ENCODE measurements at places on chromosomes 5 and 9.

- no peak for DNase-seq
These were observed 350.8 kb downstream of the EFNA5 start for GRCh38 chr5:107319901-107320300.

DNA sequence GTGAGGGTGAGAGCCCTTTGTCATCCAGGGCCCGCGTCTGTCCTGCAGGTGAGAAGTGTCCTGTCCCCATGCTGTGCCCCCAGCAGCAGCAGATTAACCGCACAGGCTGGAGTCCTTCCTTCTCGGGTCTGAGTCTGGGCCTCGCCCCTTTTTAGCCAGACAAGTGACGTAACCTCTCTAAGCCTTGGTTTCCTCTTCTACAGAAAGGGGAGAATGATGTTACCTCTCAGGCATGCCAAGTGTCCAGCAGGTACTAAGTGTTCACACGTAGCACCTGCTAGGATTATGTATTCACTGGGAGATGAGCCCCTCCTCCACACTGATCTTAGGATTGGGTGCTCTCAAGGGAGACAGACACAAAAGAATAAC is 6.9 kb downstream of the NEURL1B start:
- no peak for DNase-seq

GRCh38 chr5:56922922-56923321 is 13.5 kb downstream of the SETD9 start:
- DNase-seq = no peak

DNA sequence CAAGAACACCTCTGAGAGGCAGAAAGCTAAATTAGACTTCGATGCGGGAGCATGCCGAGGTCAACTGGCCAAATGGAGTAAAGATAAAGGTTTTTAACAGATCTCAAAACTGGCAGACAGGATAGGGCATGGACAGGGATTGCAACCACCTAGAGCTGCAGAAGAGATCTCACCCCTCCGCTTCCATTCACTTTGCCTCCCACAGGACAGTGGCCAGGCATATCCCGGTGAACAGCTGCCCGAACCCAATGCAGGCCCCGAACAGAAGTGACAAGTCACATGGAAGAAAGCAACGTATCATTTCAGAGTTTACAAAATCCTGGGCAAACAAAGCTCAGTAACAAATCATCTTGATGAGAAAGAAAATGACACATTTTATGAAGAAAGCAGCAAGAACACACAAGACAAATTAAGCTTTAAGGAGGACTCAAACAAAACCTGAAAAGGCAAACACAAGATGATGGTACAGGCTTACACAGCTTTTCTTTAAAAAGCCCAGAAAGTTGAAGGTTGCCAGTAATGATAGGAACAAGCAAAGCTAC is 18.4 kb downstream of the RNF130 start:
- DNase-seq = no peak

- DNase-seq = no peak
These were observed 328.3 kb downstream of the TMEM167A start for GRCh38 chr5:82748688-82749460.

DNA sequence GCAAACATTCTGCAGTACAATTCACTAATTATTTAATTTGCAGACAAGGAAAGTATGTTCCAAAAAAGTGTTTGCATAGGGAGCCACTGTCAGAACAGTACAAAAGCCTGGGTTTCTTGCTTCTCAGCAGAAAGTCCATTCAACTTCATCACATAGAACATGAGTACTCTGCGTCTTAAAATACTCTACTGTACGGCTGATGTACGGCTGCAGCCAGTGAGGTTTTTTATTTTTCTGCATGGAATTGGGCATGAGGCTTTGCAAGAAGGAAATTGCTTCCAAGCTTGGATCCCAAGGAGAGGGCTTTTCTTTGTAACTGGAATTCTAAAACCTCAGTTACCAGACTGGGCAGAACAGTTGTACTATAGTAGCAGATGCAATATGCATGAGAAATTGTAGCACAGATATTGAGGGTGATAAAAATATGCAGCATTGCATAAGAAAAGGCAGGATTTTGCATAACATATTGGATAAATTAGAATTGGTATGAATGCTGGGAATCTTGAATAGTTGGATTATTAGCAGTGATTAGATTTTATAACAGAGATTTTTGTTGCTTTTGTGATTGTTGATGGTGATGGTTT is 178.1 kb upstream of the CDH9 start:
- no peak for DNase-seq

DNA sequence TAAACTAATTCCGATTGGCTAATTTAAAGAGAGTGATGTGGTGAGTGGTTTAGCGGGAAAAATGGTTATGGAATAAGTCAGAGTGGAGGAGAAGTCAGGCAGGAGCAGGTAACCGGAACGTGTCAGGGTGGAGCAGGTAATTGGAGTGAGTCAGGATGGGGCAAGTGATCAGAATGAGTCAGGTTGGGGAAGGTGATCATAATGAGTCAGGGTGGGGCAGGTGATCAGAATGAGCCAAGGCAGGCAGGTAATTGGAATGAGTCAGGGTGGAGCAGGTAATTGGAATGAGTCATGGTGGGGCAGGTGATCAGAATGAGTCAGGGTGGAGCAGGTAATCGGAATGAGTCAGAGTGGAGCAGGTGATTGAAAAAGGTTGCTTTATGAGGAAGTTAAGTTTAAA is 101.4 kb downstream of the TMEM167A start:
- DNase-seq = no peak

DNA sequence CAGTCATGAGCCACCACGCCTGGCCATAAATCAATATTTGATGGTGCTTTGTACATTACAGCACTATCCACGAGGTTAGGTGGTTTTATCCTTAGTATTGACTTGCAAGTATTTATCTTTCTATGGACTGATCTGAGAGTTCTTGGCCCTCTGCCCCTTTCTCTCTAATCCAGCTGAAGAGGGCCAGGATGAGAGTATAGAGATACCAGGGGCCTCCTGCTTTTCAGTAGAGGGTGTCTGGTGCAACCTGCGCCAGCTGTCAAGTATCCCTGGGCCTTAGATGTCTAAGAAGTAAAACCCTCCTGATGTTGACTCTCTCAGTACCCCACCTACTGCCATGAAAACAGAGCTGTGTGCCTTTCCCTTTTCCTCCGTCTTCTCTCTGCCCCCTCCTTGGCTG is 153.4 kb downstream of the SLIT3 start:
- DNase-seq = no peak

DNA sequence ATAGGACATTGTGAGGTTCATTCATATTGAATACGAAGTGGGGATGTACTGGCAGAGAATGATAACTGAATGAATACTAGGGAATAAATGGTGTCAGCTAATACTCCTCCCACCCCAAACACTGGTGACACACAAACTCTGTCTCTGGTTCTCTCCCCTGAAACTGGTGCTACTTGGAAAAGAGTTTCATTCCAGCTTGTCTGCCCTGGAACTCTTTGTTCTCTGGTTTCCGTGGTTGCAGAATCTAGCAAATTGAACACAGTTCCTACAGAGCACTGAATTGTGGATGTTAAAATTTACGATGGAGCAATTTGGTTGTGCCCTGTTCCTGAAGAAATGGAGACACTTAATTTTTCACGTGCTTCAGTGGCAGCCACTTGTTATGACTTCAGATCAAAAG is 181.7 kb downstream of the KCTD16 start:
- DNase-seq = no peak

DNA sequence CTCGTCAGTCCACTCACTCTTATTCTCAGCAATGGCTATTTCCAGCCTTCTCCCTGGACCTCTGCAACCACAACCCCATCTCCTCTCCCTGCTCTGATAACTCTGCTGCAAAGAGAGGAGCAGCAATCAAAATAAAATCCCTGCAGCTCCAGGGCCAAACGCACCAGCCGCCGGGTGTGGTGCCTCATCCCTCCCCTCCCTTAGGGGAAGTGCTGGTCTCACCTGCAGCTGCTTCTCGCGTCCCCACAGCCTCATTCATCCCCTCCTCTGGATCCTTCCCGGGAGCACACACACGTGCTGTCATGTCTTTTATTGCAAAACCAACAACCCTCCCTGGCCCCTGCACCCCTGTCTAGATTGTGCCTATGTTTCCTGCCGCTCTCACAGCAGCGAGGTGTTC is 77.8 kb downstream of the TENT4A start:
- no peak for DNase-seq

DNA sequence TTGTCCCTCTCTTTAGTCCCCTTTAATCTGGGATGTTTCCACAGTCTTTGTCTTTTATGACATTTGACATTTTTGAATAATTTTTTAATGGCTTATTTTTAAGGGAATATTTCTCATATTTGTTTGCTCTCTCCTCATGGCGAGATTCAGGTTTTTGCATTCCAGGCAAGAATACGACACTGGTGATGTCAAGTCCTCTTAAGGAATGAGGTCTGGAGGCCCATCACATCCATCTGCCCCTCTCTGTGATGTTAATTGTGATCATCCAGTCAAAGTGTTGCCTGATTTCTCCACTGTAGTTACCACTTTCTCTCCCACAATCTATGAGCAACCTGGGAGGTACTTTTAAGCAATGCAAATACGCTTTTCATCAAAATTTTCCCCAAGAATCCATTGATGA is 193.2 kb downstream of the MAST4 start:
- no peak for DNase-seq

DNA sequence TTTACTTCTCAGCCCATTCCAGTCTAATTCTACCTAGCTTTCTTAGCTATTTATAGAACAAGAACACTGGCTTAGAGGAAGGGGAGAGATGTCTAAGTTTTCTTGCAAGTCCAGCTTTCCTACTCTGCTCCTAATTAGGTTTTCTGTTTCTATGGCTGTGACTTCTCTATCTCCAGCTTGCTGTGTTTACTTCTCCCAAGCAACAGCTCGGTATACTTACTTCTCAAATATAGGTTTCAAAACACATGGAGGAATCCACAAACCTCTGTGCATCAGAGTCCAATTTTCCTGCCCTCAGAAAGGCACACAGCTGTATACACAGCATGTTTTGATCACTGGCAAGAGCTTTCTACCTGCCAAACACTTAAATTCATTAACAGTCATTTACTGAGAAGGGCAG is 17.4 kb upstream of the HMGCR start:
- no peak for DNase-seq

DNA sequence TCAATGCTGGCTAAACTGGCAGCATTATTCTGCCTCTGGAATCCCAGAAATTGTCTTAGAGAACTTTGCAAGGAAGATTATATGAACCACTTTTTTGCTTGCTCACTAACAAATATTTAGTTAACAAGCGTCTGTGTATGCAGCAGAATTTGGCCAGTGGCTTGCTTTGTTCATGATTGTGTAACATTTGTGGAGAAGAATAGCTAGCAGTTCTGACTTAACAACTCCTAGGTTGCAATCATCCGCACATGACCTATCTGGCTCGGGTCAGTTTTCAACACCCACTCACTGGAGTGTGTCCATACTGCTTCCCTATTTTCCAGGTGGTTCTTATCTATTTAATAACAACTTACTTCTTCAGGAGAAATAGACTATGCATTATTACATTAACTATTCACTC is 98.5 kb downstream of the SNX18 start:
- no peak for DNase-seq

DNA sequence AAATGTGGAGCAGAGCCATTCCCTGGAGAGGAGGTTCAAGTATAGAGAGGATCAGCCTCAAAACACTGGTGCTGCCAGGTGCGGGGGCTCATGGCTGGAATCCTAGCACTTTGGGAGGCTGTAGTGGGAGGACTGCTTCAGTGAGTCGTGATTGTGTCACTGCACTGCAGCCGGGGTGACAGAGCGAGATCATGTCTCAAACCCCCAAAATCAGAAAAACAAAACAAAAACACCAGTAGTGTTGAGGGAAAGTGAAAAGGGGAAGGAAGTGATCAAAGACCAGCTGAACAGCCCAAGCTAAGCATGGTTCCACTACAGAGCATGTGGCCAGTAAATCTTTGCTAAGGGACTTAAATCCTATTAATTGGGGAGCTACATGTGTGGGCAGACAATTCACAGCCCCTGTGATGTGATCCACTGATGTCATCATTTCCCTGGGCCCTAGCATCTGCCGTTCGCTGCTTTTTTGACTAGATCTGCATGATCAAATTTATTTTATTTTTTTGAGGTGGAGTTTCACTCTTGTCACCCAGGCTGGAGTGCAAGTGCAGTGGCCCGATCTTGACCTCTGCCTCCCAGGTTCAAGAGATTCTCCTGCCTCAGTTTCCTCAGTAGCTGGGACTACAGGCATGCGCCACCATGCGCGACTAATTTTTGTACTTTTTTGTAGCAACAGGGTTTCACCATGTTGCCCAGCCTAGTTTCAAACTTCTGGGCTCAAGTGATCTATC is 2.7 kb upstream of the PCBD2 start:
- no peak for DNase-seq

GRCh38 chr9:23665635-23666034 is 160.4 kb downstream of the ELAVL2 start:
- DNase-seq = no peak

DNA sequence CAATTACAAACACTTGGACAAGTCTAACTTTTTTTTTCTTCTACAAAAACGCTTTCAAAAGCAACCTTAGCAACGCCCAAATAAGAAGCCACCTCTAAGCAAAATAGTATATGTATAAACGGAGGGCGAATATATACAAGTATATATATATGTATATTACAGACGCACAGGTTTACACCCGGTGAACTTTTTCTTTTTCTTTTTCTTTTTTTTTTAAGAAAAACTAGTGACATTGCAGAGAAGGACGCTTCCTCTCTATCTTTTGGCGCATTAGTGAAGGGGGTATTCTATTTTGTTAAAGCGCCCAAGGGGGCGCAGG is 200 bp downstream of the NPR3 start:
- DNase-seq = no peak

GRCh38 chr9:100029251-100029650 is 69.5 kb downstream of the ERP44 start:
- DNase-seq = no peak

DNA sequence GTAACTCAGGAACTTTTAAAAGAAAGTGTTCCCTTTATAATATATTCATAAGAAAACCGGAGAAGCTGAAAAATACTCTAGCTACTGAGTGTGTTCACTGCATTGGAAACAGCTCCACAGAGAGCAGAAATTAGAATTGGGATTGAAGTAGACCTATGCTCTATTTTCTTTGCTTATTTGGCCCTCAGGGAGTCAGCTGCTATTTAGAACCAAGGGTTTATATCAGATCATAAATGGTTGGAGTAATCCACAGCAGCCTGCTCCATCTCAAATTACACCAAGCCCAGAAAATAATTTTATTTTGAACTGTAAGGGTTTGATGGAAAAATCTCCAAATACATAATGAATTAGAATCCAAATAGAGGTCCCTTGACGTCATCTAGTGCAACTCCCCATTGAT is 202.6 kb downstream of the ADAMTSL1 start:
- no peak for DNase-seq

GRCh38 chr9:80326105-80326504 is 754.3 kb downstream of the TLE4 start:
- DNase-seq = no peak

GRCh38 chr9:19026375-19026774 is 6.6 kb downstream of the SAXO1 start:
- DNase-seq = no peak

GRCh38 chr9:13607481-13608441 is 328.3 kb upstream of the MPDZ start:
- no peak for DNase-seq

All from cortex of kidney (tissue), 1 donor.